Urothelium cell line (cell line): ENCODE measurements at places on chromosomes 2 and 18.

DNA sequence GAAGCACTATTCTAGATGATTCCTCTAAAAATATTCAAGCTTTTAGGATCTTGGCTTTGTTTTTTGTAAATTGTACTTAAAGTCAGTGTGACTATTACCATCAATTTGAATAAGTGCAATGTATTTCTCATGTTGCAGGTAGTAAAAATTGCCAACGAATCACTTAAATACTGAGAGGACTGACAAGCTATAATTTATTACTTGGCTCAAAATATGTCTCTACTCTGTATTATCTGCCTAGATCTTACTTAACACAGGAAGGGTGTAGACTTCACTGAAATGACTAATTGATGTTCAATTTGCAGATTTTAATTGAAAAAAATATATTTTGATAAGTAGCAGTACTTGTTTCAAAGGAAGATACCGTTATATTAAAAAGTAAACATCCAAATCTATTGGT is 202.3 kb downstream of the SLC8A1 start:
- no peak for DNase-seq

- DNase-seq = no peak
Observed at GRCh38 chr2:12196495-12196894, 450.1 kb downstream of the LPIN1 start.

GRCh38 chr18:926946-927345 is 22.3 kb downstream of the ADCYAP1 start:
- no peak for DNase-seq

- DNase-seq = no peak
Observed at GRCh38 chr18:58525517-58525916, 103.4 kb downstream of the ALPK2 start.

DNA sequence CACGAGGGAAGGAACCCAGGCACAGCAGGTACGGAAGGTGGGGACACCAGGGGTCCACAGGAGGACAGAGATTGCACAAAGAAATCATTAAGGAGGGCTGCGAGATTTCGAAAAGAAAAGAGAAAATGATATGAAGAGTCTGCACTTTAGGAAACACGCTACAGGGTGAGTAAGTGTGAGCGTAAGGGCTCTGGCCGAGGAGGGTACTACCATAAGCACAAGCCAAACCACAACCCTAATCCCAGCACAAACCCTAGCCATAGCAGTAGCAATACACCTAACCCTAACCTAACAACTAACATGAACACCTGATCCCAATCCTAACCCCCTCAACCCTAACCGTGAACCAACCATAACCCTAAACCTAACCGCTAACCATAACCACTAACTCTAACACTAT is 104.0 kb downstream of the ZNF516 start:
- no peak for DNase-seq

DNA sequence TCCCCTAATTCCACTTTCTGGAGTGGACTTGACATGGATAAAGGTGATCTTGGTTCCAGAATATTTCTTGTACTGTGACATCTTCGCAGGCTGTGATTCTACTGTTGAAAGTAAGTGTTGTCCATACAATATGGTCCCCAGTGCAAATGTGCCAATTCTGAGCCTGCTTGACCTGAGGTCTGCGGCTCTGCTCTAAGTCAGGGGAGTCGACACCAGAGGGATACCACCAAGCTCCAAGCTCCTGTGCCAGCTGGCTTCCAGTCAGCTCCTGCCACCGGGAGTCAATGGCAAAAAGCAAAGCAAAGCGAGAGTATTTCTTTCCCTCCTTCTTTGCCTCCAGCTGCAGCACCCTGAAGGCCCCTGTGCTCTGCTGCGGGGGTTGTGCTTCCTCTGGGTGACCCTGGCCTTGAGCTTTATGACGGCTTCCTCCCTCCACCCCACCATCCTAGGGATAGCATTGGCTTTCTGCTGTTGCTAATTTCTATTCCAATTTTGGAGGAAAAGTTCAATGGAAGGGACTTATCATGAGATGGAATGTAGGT is 50.4 kb downstream of the SLC35F5 start:
- DNase-seq = no peak

DNA sequence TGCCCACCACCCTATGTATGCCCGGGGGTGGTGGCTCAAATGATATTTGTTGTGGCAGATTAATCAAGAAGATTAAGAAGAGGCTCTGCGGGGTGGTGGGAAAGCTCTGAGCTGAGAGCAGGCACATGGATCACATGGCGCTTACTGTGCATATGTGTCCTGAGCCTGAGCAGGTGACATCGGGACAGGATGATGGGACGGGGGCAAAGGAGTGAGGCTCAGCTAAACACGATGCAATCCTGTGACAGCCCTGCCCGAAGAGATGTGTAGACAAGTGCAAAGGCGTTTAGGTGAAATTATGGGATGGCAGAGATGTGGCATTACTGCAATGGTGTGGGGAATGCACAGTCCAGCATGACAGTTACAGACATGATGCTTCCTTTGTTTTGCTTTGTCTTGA is 6.0 kb downstream of the LRRC30 start:
- no peak for DNase-seq

DNA sequence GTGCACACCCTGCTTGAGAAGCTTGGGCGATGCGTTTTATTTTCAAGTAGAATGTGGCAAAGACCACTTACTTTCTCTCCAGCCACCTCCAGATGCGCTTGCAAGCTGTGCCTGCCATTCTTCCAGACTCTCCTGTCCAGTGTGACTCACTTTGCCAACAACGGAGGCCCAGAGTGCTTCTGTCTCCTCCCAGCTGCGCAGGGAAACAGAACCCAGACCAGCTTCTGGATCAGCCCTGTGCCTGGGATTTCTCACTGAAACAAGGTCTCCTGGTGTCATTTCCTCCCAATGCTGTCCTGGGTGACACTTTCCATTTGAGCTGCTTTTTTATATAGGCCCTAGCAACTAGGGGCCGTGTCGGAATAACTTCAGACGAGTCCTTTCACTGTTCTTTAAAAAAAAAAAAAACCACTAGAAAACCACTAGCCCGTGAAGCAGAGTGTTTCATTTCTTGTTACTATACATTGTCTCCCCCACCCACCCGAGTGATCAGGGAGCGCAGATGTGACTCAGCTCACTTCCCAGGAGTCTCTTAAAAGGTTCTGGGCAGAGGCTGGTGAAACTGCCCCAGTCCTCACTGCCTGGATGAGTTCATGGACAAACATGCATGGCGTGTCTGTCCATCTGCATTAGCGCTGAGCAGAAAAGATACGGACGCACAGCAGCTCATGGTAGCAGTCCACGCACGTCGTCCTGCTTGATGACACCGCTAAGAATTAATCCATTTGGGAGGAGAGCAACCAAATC is 25.3 kb upstream of the RPL31 start:
- DNase-seq = no peak

DNA sequence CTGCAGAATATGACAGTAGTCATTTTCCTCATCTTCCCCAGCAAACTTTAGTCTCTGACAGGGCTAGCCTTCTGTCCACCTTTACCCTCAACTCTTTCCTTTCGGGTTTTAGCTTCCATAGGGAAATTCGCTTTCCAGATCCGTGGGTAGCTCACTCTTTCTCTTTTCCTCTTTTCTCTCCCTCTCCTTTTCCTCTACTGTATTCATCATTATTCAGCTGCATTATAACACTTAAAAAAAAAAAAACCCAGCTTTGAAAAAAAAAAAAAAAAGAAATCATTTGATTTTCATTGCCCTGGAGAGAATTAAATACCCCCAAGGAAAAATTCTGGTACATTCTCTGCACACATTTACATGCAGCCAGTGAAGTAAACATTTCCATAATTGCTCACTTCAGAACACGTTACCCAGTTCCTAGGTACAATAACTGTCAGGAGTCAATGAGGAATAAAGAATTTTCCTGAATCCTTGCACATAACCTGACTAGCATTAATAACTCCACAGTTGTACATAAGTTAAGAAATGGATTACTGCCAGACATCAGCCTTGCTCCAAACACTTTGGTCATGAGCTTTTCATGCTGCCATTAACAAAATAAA is 63.5 kb downstream of the ZNF521 start:
- DNase-seq = no peak

- no peak for DNase-seq
Observed at GRCh38 chr2:113220970-113221708, 47.4 kb downstream of the PSD4 start.

DNA sequence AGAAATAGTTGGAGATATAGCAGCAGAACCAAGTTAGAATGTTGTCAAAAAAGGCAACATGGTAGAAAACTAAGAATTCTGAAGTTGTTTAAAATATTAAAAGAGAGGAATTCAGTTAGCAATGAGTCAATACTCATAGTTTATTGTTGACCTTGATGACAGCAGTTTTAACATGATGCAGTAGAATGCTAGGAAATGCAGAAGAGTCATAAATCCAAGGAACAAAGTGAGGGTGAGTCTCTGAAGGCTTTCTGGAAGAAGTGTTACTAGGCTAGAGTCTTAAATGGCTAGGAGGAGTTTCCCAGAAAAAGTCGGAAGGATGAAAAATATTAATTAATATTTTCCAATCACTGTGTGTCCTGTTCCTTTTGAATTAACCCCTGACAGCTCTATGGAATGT is 807.3 kb downstream of the TSN start:
- no peak for DNase-seq

- DNase-seq = no peak
Observed at GRCh38 chr2:237696461-237696860, 69.1 kb downstream of the LRRFIP1 start.

DNA sequence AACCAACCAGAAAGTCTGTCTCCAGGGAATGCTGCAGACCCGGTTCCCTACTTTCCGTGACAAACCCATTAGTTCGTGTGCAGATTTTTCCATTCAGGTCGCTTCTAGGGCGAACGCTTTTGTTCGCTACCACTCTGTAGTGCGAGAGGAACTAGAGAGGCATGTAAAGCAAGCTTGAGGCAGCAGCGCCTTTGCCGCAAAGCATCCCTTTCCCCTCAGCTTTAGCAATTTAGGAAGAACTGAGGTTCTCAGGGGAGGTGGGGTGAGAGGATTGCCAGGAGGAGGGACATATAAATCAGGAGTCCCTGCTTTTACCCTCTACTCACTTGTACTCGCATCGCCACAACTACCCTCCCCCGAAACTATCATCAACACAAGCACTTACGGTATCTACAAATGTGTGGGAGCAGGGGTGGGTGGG is 748 bp upstream of the ZNF804A start:
- peak; percentile 8 for DNase-seq

GRCh38 chr2:861655-862354 is 88.8 kb upstream of the SNTG2 start:
- no peak for DNase-seq

GRCh38 chr2:199757233-199757870 is 93.6 kb downstream of the FTCDNL1 start:
- no peak for DNase-seq

GRCh38 chr2:38959466-38959865 is 69.8 kb downstream of the ARHGEF33 start:
- DNase-seq = no peak

- no peak for DNase-seq
Observed at GRCh38 chr2:25996844-25997243, 14.5 kb upstream of the KIF3C start.

- no peak for DNase-seq
Observed at GRCh38 chr2:227443889-227444568, 27.9 kb upstream of the AGFG1 start.

DNA sequence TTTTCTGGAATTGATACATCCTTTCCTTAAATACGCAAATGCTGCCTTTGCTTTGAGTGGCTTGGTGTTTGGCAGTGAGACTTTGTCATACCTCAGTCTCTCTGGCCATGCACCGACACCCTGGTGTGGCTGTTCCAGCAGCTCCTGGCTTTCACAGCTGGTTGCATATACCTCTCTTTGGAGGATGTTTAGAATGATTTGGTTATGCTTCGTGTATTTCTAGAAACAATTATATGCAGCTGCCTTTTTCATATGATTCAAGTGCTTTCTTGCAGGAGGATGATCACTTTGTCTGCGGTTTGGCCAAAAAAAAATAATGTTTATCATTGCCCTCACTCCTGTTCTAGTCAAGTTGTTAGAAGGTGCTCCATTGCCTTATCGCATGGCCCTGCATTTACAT is 95.0 kb upstream of the EML6 start:
- no peak for DNase-seq

DNA sequence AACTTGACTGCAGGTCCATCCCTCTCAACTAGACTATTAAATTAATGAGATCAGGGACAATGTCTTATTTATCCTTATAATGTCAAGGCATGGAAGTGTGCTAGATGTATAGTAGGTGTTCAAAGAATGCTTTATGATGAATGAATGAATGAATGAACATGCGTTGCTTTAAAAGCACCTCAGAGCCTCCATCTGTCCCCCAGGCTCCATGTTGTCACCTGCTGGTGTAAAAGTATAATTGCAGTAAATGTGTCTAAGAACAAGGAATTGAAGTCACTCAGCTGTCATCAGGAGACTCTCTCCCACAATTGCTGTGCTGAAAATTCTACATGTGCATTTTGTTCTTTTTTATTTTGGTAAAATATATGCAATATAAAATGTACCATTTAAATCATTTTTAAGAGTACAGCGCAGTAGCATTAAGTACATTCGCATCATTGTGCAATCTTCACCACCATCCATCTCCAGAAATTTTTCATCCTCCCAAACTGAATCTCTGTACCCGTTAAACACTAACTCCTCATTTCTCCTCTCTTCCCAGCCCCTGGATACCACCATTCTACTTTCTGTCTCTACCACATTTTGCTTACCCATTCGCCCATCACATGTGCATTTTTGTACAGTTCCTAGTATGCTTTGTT is 52.6 kb downstream of the GNAL start:
- peak; percentile 70 for DNase-seq

GRCh38 chr18:36296650-36297416 is 680 bp upstream of the FHOD3 start:
- DNase-seq = no peak

DNA sequence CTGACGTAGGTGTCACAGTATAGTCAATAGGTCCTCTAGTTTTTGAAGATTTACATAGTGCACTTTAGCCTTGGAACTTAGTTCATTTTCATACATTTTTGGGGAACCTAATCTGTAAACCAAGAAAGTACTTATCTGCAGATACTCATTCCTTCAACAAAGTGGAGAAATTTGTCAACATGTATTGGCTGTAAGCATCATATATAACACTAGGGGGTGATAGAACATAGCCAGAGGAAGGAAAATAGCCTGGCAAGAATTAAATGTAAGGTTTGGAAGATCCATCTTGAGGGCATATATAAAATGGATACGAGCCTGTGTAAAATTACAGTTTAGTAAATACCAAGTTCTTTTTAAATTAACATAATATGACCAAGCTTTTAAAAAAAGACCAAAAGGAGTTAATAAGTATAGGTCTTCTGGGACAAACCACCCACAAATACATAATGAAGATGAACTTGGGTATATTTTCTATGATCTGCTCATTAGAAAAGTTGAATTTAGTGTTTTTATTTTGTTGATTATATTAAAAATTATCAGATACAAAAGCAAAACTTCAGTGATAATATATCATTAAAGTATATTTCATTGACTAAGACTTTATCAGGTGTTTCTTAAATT is 18.2 kb downstream of the RPL37A start:
- peak; percentile 38 for DNase-seq
